Activated T-helper 1 cell treated with Interleukin-2 at 50 U/mL for 16 hours (primary cell): ENCODE measurements at places on chromosomes 6 and 20.

- DNase-seq: no peak
Observed at GRCh38 chr6:150813993-150814359, 51.5 kb upstream of the MTHFD1L start.

DNA sequence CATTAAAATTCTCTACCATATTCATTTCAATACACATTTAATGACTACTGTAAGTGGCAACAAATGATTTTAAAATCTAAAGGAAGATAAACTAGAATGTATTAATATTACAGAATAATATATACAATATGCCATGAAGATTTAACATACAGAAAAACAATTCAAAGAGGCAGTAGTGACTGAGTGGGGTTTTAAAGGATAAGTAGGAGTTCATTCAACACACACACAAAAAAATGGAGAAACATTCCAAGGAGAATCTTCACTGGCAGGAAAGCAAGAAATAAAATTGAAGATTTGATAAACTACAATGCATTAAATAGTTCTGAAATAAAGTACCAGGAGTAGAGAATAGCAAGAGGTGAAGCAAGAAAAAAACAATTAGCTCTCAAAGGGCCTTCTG, 215.1 kb downstream of the IBTK start:
- DNase-seq: no peak

- no peak for DNase-seq
Observed at GRCh38 chr6:82467338-82467737, 103.7 kb downstream of the TPBG start.

DNA sequence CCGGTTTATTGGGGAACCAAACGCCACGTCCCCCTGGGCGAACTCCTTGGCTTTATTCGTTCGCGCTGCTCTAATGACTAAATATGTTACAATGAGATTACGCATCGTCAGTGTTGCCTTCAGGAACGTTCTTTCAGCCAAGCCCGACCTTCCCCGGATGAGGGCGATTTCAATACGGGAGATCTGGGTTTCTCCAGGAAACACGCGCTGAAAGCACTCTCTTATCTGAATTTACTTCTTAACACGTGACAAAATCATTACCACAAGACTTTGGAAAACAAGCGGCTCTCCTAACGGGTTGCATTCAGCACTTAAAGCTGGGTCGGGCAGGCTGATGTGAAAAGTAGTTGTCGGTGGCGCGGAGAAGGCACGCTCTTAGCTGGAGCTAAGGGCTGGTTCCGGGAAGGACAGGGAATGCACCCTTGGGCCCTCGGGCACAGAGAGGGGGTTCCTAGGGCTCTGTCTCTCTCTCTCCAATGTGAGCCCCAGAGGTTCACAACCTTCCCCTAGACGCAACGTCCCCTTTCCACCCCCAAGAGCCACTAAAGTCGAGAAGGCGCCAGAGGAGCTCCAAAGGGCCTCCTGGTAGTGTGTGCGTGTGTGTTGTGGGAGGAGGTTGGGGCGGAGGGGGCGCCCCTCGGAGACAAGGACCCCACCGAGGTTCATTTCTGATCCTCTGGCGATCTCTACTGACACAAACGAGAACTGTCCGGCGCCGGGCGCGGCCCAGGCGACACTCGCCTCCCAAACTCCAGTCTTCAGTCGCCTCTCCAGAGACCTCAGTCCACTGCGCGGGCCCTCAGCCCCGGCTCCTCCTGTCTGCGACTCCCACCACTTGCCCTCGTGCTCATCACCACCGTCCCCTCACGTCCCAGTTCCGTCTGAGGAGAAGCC, 7.1 kb upstream of the NKX2-2 start:
- DNase-seq: no peak

- no peak for DNase-seq
Observed at GRCh38 chr6:137218473-137218916, 690 bp downstream of the IFNGR1 start.

- DNase-seq: no peak
Observed at GRCh38 chr6:126976253-126976797, 142.1 kb upstream of the RSPO3 start.

- peak; percentile 34 for DNase-seq
Observed at GRCh38 chr6:164039954-164040375, 625.4 kb downstream of the QKI start.

GRCh38 chr20:12775041-12775440, 233.7 kb upstream of the SPTLC3 start:
- DNase-seq: no peak

- no peak for DNase-seq
Observed at GRCh38 chr20:54179946-54180345, 6.2 kb upstream of the CYP24A1 start.
